ENCODE measurements at places on chromosomes 1 and 21.

DNA sequence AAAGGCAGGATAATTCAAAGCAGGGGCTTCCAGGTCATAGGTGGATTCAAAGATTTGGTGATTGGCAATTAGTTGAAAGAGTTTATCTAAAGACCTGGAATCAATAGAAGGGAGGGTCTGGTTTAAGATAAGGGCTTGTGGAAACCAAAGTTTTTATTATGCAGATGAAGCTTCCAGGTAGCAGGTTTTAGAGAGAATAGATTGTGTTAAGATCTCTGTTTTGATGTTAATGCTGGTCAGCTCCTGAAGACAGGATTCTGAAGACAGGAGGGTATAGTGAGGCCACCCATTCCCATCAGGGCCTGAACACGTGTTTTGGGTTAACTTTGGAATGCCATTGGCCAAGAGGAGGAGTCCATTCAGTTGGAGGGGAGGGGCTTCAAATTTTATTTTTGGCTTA, 6.1 kb upstream of the PTBP2 start:
- DNase-seq: no peak

GRCh38 chr1:63713627-63714481, 60.0 kb upstream of the ROR1 start:
- DNase-seq: no peak

GRCh38 chr1:173347282-173347818, 129.8 kb upstream of the PRDX6 start:
- DNase-seq: peak; percentile 70

- DNase-seq: no peak
Measured at GRCh38 chr1:54614563-54614962, 8.8 kb downstream of the FAM151A start.

GRCh38 chr1:38512024-38512767, 347.4 kb downstream of the RRAGC start:
- DNase-seq: no peak

DNA sequence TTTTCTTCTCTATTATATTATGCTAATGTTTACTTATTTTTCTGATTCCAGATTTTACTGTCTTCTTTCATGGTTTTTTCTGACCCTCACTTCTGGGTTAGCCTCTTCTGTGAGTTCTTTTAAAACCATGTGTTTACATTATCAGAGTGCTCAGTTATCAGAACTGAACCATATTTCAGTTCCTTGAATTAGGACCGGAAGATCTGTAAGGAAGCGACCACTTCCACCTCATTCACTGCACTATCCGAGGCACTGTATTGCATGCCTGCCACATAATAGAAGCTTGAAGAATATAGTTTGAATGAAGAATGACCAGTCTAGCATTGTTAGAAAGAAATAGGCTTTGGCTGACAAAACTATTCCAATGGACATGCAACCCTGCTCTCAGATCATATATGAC, 281.0 kb upstream of the DEPDC1 start:
- no peak for DNase-seq

GRCh38 chr21:46028573-46029091, 47.1 kb downstream of the COL6A1 start:
- DNase-seq: no peak

GRCh38 chr1:2875707-2876561, 74.4 kb upstream of the TTC34 start:
- DNase-seq: no peak

- DNase-seq: no peak
Measured at GRCh38 chr21:16571594-16571993, 841.8 kb downstream of the USP25 start.

GRCh38 chr1:9025449-9025848, 774 bp downstream of the SLC2A7 start:
- DNase-seq: no peak

DNA sequence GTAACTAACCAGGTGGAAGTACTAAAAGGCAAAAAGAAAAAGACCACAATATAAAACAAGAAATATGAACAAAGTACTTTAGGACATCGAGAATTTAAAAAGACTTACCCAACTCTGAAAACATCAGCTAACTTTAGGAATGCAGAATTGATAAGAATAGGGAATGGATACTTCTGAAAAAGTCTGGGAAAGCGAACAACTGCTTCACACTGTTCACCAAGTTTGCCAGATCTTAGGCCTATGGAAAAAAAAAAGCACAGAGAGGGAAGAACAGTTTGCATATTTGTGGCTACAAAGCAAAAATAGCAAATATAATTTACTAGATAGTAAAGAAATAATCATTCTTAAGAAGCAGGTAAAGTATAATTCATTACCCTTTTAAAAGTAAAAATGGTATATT, 14.4 kb downstream of the INTS7 start:
- no peak for DNase-seq

- DNase-seq: no peak
Measured at GRCh38 chr1:161071886-161072371, 2.2 kb upstream of the ARHGAP30 start.

DNA sequence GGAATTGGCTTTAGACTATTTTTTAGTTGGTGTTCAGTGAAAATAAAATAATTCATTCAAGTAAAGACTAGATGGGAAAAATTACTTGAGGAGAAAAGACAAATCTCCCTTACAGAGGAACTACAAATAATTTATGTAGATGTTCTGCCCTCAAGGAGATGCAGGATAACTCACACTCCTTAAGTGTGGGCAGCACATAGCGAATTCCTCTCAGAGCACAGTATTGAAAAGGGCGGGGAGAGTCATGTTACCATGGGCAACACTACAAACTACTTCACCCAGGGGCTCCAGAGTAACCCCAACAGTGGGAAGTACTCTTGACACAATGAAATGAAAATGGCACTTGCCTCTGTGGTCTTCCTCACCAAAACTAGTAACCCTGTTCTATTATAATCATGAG, 20.6 kb upstream of the LAMC2 start:
- DNase-seq: no peak

GRCh38 chr1:115642168-115643072, 650 bp downstream of the VANGL1 start:
- peak; percentile 28 for DNase-seq

GRCh38 chr1:183885142-183885735, 80.3 kb downstream of the RGL1 start:
- no peak for DNase-seq

DNA sequence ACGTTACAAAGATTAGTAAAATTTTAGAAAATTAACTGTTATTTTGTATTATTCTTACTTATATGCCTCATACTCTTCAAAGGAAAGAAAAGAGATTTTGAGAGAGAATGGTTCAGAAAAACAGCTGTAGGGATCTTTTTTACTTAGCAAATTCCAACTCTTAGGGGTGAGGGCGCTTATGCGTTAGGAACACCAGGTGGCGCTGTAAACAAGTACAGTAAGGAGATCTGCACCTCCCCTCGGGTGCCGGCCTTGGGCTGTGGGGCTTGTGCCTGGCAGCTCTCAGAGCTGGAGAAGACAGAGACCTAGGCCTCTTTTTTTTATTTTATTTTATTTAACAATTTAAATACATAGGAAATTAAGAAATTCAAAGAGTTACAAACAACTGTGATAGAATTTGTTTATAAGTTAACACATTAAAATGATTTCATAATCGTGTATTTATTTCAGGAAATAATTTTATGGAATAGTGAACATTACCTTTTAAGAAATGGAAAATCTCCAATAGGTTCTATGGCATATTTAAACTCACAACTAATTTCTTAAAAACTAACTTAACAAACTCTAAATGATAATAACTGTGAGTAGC, 32.6 kb downstream of the UTP25 start:
- DNase-seq: peak; percentile 74

DNA sequence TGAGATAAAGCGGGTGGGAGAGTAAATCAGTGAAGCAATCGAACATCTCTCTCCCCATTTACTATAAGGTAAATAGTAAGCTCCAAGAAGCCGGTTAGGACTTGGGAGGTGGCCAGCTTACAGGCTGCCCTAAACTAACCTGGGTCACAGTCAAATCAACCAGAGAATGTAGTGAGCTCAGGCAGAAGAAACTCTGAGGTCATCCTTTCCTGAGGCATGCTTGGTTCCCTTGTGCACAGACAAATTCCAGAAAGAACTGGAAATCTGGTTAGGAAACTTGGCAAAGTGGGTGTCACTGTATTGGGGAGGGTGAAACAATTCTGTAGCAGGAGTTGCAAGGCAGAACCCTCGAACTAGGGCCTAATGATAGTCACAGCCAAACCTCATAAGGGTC, 72.5 kb downstream of the NTMT2 start:
- DNase-seq: no peak

- no peak for DNase-seq
Measured at GRCh38 chr1:18830596-18830995, 28.9 kb downstream of the TAS1R2 start.

DNA sequence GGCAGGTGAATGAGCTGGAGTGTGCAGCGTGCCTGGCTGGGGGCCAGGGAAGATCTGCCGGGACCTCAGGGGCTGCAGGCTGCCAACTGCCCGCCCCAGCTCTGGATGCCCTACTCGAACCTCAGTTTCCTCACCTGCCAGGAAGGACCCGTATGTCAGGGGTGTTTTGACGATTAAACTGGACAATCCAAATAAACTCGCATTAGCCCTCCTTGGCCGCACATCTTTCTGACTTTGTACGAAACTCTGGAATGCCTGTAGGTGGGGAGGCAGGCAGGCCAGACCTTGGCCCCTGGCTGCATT, 8.3 kb upstream of the ZNF669 start:
- DNase-seq: no peak

DNA sequence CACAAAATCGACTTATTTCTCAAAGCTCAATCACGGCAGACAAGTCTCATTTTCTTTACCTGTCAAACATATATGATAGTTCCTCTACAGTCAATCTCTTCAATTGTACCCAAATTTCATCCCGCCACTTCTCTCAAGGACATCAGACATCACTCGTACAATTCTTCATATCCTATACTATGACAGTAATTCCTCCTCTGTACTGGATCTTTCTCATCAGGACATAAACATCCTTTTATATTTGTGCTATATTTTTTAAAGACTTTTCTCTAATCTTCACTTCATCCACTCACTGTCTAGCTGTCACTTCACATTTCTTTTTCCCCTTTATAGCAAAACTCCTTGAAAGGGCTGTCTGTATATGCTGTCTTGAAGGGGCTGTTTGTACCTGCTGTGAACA, 419.1 kb upstream of the NR5A2 start:
- DNase-seq: no peak

DNA sequence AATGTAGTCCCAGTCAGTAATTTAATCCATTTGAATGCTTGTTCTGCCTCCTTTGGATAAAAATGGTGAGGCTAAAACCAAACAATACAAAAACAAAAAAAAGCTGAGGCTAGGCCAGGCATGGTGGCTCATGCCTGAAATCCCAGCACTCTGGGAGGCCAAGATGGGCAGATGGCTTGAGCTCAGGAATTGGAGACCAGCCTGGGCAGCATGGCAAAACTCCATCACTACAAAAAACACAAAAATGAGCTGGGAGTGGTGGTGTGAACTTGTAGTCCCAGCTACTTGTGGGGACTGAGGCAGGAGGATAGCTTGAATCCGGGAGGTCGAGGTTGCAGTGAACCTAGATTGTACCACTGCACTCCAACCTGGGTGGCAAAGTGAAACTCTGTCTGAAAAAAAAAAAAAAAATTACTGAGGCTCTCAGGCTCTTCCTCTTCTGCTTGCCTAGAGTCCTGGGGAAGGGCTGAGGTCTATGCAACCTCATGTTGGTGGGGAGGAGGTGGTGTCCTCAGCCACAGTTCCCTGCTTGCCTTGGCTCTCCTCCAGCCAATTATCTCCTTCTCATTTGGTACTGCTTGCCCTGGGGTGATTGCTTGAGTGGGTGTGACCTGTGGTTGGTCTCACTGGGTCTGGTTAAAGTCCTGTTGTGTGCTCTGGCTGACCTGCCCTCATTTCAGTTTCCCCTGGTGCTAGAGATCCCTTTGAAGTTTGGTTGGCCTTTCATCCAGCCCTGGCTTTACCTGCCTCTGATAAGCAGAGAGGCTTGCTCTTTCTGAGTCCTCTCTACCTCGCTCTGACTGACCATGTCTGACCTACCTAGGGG, 20.9 kb downstream of the S1PR1 start:
- no peak for DNase-seq

GRCh38 chr1:206803221-206803730, 31.0 kb upstream of the IL10 start:
- no peak for DNase-seq

DNA sequence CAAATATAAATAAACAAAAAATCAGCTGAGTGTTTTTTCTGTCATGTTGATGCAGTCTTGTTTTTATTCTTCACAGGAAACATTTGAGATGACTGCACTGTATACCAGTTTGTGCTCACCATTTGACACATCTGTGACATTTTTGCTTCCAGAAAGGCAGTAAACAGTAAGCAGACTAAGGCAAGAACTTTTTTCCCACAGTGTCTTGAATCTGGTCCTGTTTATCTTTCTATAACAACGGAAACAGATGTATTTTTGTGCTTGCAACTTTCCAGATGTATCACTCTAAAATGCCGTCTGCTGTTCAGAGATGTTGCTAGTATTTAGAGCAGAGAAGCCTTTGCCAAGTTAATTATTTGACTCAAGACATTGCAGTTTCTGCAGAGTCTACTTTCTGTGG, 105.5 kb downstream of the ZC3H11B start:
- DNase-seq: no peak

DNA sequence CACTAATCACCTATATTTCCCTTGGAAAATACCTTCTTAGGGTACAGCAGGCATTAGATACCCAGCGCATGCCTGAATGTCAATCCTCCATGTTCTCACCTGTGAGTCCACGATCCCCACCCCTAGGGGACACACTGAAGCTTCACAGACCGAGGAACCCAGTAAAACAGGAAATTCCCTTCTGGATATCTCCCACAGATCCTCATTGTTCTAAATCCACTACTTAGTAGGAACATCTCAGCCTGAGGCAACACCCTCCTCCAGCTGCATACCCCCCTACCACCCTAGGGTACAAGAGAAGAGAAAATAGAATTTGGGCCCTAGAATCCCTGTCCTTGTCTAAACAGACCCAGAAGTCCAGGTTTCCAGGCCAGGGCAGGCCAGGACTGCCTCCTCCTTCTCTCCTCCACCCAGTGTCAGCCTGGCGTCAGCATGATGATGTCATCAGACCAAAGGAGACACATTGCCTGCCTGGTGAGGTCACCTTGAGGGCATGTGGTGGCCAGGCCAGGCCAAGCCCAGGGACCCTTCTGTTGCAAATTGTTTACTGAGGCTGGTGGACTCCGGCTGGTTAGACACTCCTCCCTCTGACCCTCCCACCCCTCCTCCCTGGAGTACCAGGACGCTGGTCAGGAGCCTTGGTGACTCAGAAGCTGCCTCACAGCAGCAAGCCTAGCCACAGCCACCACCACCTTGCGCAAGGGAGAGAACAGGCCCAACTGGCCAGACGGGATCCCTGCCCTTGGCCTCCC, 6.2 kb downstream of the NECTIN4 start:
- peak; percentile 39 for DNase-seq

GRCh38 chr1:60185684-60186083, 112.1 kb upstream of the C1orf87 start:
- no peak for DNase-seq

DNA sequence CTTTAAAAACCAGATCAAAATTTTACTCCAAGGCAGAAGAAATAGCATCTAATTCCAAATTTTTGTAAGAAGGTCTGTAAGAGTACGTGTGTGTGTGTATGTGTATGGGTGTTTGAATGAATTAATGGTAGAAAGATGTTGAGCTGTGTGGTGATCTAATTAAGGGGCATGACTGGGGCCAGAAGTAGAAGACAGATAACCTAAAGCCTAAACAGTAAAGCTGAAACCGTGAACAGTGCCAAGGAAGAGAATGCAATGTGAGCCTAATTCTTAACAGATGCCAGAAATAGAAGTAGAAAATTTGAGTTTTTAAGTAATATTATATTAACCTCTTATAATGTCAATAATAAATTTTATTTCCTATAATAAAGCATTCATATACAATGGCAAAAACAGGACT, 38.2 kb downstream of the BRINP3 start:
- DNase-seq: no peak

- DNase-seq: no peak
Measured at GRCh38 chr1:160399544-160400222, 681 bp upstream of the VANGL2 start.

Measured in foreskin melanocyte (primary cell).